Trophoblast cell (in vitro differentiated cells and primary cell): ENCODE measurements at places on chromosomes 5 and 9.

GRCh38 chr9:7341571-7341970 is 458.0 kb downstream of the DMAC1 start:
- no peak for DNase-seq

GRCh38 chr5:178208540-178209227 is 4.4 kb downstream of the HNRNPAB start:
- DNase-seq: no peak

DNA sequence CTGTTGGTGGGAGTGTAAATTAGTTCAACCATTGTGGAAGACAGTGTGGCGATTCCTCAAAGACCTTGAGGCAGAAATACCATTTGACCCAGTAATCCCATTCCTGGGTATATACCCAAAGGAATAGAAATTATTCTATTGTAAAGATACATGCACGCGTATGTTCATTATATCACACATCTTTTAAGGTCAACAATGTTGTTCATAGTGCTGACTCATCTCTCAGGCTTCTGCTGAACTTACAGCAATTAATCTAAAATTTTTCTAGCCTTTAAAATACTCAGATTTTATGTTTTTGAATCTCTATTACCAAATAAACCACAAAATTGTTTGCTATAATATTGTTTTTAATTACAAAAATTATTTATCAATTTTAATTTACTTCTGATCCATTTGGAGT is 38.8 kb upstream of the ZNF618 start:
- no peak for DNase-seq

DNA sequence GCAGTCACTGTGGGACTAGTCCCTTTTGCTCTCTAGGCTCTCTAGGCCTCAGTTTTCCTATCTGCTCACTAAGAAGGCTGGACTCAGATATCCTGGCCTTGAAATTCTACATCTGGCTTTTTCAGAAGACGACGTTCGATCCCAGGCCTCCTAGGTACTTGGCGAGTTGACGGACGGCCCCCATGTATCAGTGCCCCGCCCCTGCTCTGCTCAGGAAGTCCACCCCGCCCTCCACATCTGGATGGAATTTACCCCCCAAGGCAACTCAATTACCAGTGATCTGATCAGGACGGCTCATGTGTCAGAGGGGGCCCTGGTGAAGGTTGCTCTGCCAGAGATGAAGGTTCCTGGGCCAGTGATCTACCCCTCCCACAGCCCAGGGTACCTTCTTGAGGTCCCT is 44.1 kb upstream of the SYNPO start:
- DNase-seq: no peak

DNA sequence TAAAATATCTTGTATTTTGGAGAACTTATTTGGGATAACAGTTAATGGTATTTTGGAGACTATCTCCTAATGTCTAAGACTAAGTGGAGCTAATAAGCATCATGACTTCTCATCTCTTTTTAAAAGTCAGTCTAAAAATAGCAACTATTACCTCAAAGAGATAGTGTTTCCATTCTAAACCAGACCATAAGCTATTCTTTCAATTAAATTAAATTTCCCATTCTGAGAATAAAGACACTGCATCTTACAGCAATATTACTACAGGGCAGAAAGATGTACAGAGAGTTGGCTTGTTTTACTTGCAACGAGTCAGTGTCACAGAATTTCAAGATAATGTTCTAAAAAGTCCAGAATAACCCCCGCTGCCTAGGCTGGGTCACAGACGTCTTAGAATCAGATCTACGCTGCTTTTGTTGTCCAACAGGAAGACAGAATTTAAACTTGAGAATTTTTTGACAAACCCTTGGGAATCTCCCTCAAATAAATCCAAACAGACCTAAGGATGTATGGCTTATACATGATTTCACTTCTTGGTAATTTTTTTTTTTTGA is 98.9 kb downstream of the USP20 start:
- DNase-seq: no peak

GRCh38 chr9:4923580-4924544 is 61.2 kb upstream of the JAK2 start:
- DNase-seq: peak; percentile 61

GRCh38 chr5:168706655-168707069 is 127.5 kb upstream of the PANK3 start:
- DNase-seq: peak; percentile 38

DNA sequence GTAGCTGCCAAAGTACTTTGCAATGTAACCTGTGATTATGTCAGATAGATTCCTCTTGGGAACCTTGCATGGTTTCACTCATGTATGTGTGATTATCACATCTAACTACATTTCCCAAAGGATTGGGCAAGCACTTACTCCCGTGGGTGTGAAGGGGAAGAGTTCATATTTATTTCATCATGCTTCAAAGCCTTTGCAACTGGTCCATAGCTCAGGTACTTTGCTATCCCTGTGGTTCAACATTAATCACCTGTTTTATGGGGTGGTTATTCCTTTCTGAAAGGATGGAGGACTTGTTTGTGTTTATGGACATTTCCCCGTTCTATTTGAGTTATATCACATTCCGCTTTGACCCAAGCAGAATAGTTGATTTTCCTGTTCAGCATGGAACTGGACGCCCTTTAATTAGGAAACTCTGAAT is 13.6 kb upstream of the ERMP1 start:
- DNase-seq: no peak

GRCh38 chr5:172493906-172494305 is 39.6 kb upstream of the SH3PXD2B start:
- no peak for DNase-seq

DNA sequence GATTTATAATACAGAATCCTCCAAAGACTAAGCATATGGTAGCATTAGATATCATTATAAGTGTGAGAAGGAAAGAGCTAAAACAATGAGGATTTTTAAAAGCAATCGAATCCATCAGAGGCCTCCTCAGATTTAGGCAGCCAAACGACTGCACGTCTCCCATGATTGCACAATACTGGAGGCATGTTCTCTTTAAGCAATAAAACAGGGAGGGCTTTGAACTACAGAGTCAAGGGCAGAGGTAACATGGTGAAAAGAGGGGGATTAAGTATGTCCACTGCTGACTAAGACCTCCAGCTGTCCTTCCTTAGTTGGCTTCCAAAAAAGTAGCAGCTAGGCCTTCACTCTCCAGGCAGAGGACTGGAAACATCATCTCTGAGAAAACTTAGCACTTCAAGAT is 298.7 kb upstream of the RGMB start:
- no peak for DNase-seq

- DNase-seq: no peak
Observed at GRCh38 chr5:43231977-43232376, 40.0 kb downstream of the NIM1K start.

DNA sequence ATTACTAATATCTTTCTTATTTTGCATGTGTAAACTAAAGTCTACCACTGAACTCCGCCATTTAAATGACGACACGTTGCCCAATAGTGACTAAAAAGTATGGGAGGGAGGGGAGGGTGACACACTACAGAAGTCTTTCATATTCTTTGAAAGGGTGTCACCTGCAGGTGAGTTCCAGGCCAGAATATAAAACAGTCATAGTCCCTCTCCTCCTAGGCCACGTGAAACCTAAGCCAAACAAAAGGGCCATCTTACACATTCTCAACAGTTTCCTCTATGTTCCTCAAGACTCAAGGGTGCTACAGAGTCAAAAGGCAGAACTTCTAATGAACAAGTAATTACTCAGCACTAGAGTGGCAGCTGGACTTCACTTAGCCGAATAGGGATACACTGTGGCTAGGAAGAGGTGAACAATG is 6.4 kb downstream of the CEMIP2 start:
- peak; percentile 63 for DNase-seq

DNA sequence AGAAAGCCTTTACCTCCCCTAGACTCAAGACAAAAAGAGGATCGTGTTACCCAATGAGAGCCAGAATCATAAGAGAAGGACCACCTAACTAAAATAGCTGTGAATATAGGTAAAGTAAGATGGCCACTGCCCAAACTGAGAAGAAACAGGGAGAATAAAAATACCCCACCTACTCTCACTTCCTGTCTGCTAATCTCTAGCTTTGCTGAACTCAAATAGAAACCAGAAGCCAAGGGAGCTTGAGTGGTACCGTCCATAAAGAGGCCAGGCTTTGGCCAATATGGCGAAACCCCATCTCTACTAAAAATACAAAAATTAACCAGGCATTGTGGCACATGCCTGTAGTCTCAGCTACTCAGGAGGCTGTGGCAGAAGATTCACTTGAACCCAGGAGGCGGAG is 123.0 kb upstream of the FST start:
- DNase-seq: no peak

DNA sequence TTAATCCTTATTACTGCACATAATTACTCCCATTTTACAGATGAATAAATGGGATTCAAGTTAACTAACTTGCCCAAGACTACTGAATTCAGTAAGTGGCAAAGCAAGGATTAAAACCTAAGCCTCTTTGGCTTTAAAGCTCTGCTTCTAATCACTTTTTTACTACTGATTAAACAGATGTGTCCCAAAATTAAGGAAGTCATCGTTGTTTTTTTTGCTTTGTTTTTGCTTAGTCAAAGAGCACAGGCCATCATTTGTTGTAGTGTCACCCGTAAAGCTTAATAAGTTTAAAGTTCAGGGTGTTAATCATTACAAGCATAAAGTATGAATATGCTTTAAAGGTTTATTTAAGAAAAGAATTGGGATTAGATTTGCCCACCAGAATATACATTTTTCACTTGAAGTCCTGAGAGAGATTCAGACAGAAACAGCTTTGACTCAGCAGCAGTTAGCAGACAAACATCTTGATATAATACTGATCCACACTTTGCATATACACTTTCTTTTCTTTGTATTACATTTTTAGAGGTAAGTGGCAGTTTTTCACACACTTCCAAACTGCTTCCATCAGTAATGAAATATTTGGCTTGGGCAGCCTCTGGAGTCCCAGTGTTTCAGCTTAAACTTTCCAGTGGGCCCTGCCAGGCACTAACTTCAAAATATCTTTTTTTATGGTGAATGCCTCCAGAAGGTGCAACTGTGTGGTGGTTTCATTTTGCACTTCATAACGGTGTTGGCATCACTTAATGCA is 52.7 kb downstream of the PIK3R1 start:
- DNase-seq: no peak

- peak; percentile 42 for DNase-seq
Observed at GRCh38 chr5:37776826-37777225, 63.0 kb downstream of the GDNF start.

GRCh38 chr5:132094393-132095076 is 20.9 kb downstream of the CSF2 start:
- peak; percentile 74 for DNase-seq
